ENCODE measurements at places on chromosomes 7 and 10.

- no peak for DNase-seq
Observed at GRCh38 chr7:14734839-14735321, 167.7 kb downstream of the DGKB start.

DNA sequence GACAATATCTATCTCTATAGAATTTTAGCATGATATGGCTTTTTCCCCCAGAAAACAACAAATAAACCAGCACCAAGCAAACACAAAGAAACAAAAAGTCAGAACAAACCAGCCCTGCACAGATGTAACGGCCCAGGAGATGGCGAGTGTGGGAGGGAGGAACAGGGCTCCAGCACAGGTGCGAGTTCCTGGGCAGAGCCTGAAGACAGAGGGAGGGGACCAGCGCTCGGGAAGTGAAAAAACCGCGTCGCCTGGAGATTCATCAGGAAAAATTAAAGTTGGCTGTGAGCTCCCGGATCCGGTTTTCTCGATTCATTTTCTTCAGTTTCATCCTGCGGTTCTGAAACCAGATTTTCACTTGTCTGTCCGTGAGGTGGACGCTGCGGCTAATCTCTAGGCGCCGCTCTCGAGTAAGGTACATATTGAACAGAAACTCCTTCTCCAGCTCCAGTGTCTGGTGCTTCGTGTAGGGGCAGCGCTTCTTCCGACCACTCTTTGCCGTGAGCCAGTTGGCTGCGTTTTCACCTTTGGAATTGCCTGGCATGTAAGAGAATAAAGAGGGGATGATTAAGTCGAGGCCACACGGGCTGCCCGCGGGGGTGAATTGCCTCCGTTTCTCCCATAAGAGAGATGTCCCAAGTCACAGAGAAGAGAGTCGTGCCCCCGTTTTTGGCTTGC lies 2.3 kb downstream of the HOXA10 start:
- DNase-seq = no peak

GRCh38 chr7:154757756-154758155 lies 245.2 kb downstream of the PAXIP1 start:
- no peak for DNase-seq

- DNase-seq = no peak
Observed at GRCh38 chr7:121475806-121476205, 79.7 kb upstream of the FAM3C start.

DNA sequence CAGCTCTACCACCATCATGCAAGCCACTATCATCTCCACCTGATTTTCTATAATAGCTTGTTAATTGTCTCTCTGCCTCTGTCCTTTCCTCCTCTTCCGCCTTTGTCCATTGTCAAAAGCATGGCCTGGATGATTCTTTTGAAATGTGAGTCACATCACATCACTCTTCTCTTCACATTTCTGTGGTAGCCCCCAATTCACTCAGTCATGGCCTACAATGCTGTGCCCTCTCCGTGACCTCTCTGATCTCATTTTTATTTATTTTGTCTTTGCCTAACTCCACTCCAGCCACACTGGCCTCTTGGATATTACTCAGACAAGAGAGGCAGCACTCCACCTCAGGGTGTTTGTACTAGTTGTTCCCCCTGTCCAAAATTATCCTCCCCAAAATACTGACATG lies 4.9 kb upstream of the ABCB4 start:
- DNase-seq = no peak

DNA sequence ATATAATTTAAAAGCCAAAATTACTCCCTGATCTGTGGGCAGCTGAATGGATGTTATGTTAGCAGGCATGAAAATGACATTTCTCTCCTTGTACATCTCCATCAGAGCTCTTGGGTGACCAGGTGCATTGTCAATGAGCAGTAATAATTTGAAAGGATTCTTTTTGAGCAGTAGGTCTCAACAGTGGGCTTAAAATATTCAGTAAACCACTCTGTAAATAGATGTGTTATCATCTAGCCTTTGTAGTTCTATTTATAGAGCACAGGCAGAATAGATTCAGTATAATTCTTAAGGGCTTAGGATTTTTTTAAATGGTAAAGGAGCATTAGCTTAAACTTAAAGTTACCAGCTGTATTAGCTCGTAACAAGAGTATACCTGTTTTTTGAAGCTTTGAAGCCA lies 52.0 kb downstream of the MRPL32 start:
- no peak for DNase-seq

DNA sequence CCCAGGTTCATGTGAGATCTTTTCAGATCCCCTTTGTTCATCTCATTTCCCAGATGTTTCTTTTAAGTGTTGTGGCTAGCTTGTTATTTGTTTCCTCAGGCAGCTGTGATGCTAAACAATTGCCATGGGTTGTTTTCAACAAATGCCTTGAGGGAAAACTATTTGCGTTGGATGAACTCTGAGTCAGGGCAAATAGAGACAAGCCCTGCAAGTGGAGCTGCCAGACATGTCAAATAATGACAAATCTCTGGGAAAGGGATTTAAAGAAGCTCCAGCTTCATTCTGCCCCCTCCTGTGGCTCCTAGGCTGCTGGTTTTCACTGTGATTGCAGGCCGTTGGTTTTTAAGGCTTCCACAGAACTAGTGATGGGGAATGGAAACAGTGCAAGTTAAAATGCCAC lies 272.4 kb upstream of the SP8 start:
- no peak for DNase-seq

GRCh38 chr10:21624951-21625350 lies 90.9 kb downstream of the MLLT10 start:
- no peak for DNase-seq
